Left ventricle myocardium superior (tissue), 1 donor: ENCODE measurements at places on chromosomes 4 and X.

DNA sequence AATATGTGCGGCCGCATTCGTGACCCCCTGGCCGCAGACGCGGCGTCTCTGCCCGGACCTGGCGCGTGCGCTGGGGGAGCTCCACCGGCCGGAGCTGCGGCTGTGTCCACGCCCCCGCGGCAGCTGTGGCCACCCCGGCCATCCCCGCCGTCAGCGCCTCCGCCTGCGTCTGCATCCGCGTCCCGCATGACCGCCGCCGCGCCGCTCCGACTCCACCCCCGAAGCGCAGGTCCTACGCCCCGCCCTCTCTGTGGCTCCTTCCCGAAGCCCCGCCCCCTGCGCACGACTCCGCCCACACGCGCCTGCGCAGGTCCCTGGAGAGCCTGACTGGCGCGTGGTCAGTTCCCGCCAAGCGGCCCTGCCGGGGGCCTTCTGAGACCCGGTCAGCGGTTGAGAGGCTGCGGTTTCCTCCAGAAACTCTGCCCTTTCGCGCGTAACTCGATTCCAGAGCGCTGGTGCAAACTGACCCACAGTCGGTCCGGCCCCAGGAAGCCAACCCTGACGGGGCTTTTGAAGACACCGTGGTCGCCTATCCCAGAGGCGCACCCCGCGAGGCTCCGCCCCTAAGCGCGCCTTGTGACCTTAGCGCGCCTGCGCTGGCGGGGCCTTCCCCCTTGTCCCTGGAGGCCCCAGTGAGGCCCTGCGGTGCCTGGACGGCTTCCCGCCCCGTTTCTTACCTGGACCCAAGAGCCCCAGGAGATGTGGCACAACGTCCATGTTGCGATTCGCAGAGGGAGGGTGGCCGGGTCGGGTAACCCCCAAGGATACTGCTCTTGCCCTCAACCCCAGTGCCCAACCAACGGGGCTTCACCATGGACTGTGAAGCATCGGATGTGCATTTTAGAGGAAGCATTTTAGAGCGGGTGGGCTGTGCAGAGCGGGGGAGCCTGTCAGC is at the start of gene LAGE3:
Gene LAGE3 (minus strand): TSS at position 554 of the 895 bp plus-strand sequence. CDS start 366 bp downstream, at position 188.
- DNase-seq = peak; percentile 95

DNA sequence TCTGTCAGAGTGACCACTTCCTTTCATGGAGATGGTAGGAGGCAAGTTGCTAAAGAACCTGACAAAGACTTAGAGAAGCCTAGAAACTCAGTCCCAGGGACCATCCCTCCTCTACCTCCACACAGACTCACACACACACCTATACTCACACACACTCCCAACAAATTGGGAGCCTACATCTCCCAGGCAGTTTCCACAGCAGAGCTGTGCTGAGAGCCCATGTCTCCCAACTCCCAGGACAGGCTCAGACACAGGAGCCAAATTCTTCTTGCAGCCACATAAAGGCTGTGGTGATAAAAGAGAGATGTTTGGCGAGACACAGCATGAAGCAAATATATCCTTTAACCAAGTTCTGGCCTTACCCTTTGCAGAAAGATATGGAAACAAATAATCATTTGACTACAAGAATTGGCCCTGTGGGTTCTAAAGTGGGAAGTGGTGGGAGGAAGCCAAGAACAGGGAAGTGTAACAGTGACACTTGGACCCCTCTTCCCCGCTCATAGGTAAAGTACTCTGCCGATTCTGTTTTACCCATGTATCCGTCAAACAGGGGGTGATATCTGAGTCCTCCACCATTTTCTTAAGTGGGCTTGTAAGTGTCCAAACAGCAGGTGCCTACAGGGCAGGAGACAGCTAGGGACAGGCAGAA is 11.0 kb upstream of the IDS start:
- no peak for DNase-seq

DNA sequence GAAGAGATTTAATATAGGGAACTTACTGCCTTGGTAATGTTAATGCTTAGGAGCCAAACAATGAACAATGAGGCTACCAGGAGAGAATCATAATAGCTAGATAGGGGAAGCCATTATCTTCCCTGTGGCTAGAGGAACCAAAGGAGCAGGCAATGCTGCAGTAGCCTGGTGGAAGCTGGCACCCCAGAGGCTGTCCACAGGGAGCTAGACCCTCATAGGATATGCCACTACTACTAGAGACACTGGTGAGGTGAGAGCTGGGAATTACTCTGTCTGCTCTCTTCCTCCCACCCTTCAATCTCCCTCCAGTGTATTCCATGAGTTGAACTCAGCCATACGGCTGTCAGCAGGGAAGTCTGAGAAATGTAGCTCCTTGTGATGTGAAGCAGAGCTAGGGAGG is 601.4 kb downstream of the KCNIP4 start:
- no peak for DNase-seq

DNA sequence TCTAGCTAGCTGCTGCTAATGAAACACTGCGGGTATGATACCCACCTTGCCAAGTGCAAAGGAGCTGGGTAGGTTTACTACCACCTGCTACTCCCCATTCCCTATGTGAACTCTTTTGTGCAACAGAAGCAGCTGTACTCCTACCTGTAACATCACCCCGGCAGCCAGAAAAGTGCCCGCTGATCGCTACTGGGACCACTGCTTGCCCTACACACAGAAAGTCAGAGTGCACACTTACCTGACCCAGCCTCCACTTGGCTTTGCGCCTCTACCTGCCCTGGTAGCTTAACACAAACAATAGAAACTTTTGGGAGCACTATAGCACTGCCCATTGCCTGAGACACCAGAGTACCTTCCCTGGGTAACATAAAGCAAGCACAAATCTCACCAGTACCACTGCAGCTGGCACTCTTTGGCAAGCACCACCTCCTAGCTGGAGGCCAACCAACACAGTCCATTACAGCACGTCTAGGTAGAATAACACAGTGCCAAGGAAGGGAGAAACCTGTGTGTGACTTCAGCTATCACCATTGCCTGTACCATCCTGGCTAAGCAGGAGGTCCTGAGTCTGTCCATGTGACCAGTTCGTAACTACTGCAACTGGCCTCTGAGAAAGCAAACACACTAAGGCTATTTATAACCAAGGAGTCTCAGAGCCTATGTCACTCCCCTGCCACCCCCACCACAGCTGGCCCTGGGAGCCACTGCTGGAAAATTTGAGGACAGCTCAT is 80.1 kb downstream of the CENPC start:
- no peak for DNase-seq

DNA sequence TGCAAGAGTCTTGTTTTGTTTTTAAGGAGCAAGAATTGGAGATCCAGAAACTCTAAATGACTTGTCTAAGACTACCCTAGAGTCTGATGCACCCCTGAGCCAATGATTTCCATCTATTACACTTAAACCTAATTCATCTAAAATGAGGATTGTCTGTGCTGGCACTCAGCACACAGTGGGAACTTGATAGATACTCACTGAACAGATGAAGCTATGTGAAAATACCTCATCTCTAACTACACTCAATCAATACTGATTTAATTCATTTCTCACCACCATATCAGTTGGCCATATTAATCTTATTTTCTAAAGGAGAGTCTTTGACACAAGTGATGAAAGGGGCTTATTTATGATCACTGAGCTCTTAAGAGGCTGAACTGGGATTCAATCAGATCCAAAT is 262.1 kb downstream of the HS3ST1 start:
- DNase-seq = no peak

DNA sequence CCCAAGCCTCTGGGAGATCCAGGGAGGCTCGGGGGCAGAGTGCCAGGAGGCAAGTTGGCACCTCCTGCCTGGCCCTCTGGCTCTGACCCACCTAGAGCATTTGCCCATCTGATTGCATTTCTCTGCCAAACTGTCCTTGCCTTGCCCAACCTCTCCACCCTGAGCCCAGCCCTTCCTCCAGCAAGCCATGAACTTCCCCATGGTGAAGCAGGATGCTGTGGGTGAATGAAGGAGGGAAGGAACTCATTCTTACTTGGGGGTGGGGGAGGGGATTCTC is 9.3 kb upstream of the CNGA2 start:
- DNase-seq = no peak
